ENCODE measurements at places on chromosomes 3 and 15. TPM values are rescaled to one million over a fixed set of nuclear protein-coding genes. Genes with fewer than 3 reads are reported as not detected.

Gene RHCG
- total RNA-seq: not detected

- DNase-seq: no peak
- no peak overlapping the region for H3K27ac ChIP-seq
- peaks cover 6% of the 10 kb centered on the region for H3K36me3 ChIP-seq
- no peak overlapping the region for H3K4me3 ChIP-seq
- peaks cover 24% of the 10 kb centered on the region for H3K4me1 ChIP-seq
Observed at GRCh38 chr15:62426387-62426956, 261.4 kb upstream of the C2CD4B start.

Gene GPR27
- total RNA-seq: 1.5 TPM

Gene ZNF501
- total RNA-seq: 8.6 TPM

Gene RMDN3
- 12.7 TPM for total RNA-seq

Gene PIGZ
- total RNA-seq: 0.84 TPM
